Mesendoderm (in vitro differentiated cells): ENCODE measurements at places on chromosomes 3 and 15.

- peak; percentile 87 for DNase-seq
Measured at GRCh38 chr3:15630646-15631350, 29.3 kb downstream of the BTD start.

GRCh38 chr15:37038716-37039106 is 61.6 kb downstream of the MEIS2 start:
- DNase-seq, result no peak

- peak; percentile 80 for DNase-seq
Measured at GRCh38 chr3:142931222-142931621, 32.3 kb downstream of the PAQR9 start.

DNA sequence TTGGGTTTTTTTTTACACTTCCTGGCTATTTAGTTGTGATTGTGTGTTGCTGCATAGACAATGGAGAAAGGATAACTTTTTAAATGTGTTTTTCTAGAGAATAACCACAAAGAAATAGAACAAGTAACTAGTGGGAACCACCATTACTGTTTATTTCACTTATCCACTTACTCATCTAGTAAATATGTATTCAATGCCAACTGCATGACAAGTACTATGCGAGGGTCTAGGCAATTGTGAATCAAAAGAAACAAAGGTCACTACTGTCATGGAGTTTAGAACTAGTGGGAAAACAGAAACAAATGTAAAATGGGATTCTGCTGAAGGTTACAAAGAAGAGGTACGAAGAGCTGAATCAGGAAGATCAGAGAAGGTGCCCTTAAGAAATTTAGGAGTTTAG is 600.9 kb upstream of the ROBO2 start:
- peak; percentile 15 for DNase-seq

DNA sequence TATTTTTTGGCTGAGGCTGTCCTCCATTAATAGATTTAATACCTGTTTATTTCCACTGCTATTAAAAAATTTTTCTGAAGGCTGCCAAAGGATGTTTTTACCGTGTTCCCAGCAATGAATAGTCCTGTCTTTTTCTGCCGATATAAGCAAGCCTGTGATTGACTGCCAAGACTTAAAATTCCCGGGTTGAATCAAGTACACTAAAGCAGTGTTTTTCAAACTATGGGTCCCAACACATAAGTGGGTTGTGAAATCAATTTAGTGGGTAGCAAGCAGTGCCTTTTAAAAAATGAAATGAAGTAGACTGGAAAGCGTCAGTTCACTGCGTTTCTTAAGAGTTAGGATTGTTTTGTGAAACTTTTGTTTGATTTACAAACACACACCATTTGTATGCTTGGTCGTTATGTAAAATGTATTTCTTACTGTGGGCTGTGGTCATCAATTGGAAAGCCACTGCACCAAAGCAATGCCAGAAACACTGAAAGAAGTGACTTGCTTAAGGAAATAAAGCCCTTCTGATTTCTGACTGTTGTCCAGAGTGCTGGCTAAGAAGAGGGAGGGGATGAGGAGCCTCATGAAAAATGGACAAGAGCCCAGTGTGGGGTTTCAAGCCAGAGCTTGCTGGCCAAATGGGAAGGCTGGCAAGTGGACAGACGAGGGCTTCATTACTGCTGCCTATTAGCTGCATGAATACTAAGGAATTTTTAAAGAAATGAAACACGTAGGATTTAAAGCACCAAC is 206.0 kb downstream of the THRB start:
- no peak for DNase-seq

- DNase-seq, result no peak
Measured at GRCh38 chr3:44825264-44825925, 36.3 kb upstream of the TMEM42 start.

DNA sequence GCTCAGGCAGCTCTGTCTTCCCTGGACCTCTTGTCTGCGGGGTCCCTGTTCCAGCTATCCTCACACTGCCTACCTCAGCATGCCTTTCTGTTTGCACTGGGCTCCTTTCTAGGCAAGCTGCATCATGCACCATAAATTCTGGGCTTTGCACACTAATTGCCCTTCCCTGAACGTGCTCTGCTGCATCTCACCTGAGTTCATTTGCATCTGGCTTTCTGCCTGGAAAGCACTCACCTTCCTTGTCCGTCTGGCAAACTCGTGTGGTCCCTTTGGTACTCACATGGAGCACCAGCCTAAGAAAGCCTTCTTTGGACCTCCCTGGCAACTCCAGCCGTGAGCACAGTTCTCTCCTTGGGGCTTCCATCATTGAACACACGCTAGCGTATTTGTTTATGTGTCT is 365.6 kb downstream of the SV2B start:
- DNase-seq, result no peak

GRCh38 chr3:194573680-194574437 is 59.4 kb downstream of the TMEM44 start:
- peak; percentile 84 for DNase-seq

- DNase-seq, result no peak
Measured at GRCh38 chr3:130971208-130971607, 55.4 kb downstream of the ASTE1 start.

GRCh38 chr3:112000966-112001365 is 2.2 kb downstream of the TAGLN3 start:
- peak; percentile 39 for DNase-seq

DNA sequence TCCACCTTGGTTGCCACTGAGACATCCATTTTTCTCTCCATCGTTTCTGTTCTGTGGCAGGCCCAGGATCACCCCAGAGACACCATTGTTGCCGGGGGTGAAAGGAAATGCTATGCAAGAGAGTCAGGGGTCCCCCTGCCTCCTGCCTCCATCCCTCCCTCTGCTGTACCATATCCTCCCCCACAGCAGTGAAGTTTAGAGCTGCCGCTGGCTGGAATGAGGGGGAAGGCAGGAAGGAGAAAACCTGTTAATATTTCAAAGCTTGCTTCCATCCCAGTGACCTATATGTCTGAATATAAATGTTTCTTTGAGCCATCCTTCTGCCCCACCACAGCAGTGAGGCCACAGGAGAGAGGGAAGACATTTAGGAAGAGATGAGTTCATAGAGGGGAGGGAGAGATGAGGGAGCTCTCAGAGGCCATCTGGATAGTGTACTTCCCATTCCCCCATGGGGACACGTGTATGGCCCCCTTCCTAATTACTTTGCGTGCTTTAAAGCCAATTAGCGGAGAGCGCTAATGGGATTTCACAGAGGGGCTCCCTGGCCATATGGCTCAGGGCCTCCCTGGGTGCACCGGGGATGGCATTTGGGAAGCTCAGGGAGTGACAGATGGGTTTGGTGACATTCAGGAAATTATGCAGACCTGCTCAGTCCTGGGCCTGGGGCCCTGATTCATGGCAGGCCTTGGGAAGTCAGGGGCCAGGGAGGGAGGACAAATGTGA is 40.4 kb upstream of the CHRNB4 start:
- peak; percentile 90 for DNase-seq

DNA sequence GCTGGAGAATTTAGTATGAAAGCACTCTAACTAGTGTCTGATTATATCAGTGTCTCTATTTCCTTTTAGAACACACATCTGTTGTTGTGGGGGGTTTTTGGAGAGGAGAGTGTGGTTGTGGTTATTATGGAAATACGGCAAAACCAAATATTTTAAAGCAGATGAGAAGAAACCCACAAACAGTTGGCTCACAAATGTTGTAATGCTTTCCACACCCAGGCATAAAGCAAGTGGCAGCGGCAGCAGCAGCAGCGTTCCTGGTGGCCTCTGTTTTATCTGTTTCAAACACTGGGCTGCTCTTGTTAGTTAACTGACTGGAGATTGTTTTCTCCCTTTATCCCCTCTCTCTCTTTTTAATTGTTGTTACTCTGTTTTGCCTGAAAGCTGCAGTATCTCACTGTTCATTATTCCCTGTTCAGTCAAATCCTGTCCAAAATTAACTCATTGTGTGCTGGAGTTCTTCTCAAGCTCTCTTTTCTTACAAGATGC is 1045.5 kb upstream of the NR2F2 start:
- peak; percentile 48 for DNase-seq

GRCh38 chr15:84685304-84685703 is 27.3 kb upstream of the NMB start:
- DNase-seq, result no peak

DNA sequence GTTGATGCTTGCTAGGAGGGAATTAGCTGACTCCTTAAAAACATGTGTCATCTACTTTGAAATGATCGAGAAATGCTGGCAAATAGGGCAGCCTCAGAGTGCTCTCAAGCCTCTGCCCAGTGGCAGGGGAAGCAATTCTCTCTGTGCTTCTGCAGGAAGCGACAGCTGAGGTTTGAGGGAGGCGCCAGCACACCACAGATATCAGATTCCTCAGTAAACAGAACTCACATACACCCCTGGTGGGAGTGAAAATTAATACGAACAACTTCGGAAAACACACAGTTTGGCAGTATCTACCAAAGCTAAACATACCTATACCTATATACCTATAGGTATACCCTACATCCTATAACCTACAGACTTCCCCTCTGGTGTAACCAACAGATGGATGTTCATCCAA is 61.3 kb downstream of the NSMCE3 start:
- DNase-seq, result peak; percentile 49

DNA sequence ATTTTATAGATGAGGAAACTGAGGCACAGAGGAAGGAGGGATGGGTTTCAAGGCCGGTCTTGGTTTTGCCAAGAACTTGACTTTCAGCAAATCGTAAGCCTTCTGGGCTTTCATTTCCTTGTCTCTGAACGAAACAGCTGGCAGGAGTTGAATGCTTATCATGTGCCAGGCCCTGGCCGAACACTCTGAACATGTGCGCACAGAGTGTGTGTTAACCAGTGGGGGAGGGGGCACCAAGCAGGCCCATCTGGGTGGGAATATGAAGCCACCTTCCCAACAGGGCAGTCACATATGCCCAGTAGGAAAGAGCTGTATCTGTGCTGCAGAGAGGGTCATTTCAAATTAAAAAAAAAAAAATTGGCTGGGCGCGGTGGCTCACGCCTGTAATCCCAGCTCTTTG is 29.3 kb downstream of the ZNF710 start:
- no peak for DNase-seq

GRCh38 chr3:116405231-116405630 is 40.1 kb downstream of the LSAMP start:
- no peak for DNase-seq

GRCh38 chr15:83793069-83793468 is 139.1 kb downstream of the ADAMTSL3 start:
- DNase-seq, result no peak

- DNase-seq, result no peak
Measured at GRCh38 chr15:61159901-61160300, 69.2 kb downstream of the RORA start.

GRCh38 chr3:171187706-171188290 is 161.3 kb upstream of the SLC2A2 start:
- peak; percentile 72 for DNase-seq

- no peak for DNase-seq
Measured at GRCh38 chr15:62972814-62973213, 69.7 kb upstream of the TPM1 start.

DNA sequence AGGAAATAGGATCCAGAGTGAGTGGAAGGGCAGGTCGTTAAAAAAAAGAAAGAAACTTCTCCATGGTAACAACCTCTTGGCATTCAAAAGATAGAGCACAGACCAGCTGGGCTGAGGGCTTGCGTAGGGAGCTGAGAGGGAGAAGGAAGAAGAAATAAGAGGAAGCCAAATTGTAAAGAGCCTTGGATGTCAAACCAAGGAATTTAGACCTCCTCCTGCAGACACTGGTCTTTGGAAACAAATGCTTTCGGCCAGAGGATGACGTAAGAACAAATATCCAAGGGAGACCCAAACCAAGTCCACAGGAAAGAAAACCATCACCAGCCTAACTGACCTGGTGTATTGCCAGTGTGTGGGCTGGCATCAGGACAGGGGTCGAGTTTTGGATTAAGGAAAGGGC is 155.2 kb downstream of the UACA start:
- DNase-seq, result no peak

GRCh38 chr3:5348229-5348902 is 160.9 kb downstream of the EDEM1 start:
- DNase-seq, result no peak

- DNase-seq, result no peak
Measured at GRCh38 chr3:177314897-177315296, 117.6 kb upstream of the TBL1XR1 start.

- DNase-seq, result no peak
Measured at GRCh38 chr15:81858586-81858985, 187.2 kb downstream of the MEX3B start.

DNA sequence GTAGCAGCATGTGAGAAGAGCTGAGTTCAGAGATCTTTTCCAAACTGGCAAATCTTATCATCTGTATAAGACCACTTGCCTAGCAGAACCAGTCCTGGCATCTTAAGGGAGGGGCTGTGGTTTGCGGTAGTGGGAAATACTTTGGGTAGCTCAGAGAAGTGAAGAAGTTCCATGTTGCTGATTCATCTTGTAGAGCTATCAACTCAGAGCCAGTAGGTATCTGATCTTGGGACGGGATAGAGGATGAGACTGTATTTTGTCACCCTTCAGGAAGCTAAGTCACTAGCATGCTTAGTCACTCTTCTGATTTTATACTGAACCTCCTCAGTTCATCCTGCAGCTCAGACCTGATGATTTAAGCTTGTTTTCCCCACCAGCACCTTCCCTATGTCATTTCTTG is 211.4 kb downstream of the NR1D2 start:
- DNase-seq, result peak; percentile 76

DNA sequence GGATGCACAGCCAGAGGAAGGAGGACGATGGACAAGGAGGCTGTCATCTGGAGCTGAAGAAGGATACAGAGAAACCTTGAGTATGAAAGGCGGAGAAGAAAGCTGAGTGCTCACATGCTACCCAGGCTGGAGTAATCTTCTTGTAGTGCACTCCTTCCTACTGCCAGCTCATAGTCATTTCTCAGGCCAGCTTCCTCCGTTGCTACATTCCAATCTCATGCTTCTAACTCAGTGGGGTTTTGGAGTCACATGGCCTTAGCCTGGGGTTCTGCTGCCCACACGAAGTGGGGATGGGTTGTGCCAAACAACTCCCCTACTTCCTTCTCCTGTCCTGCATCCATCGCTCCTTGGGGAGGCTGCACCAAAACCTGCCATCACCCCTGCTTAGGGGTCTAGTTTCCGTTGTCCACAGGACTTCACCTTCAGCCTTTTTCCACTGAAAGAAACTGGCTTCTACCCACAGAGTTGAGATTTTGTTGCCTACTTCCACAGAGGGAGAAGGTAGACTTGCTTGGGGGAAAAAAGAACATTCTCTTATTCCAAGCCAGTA is 239.9 kb downstream of the EPHB1 start:
- no peak for DNase-seq

DNA sequence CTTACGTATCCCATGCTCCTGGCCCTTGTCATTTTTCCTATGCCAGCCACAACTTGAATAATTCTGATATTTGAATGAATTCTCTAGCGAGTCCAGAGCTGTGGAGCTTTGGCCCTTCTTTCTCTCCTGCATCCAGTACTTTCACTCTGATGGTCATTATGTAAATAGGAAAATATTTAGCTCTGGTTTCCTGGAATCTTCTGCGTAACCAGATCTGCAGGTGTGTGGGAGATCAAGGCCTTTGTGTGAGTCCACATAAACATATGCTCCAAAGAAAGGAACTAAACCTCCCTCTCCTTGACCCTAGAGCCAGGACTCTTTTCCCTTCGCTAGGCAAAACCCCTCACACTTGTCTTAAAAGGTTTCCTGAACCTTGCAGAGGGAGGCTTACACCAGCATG is 132.5 kb upstream of the THBS1 start:
- no peak for DNase-seq
